ENCODE measurements at places on chromosomes 1 and 21.

DNA sequence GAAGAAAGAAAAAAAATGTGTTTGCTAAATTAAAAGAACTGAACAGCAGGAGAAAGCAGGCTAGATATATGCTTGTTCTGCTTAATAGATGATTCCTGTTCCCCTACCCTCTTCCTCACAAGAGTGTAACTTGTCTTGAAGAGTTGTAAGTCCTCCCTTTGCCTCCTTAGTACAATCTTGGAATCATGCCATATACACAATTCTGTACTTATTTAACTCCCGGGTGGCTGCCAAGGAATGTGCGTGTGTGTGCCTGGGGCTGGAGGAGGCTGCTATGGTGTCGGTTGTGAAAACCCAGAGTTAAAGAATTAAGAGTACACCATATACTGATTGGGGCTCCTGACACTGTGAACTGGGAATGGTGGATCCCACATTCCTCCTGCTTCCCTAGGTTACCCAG, 194.2 kb downstream of the SIPA1L2 start:
- no peak for DNase-seq

- DNase-seq, result no peak
Measured at GRCh38 chr1:92933459-92933858, 27.8 kb downstream of the DIPK1A start.

DNA sequence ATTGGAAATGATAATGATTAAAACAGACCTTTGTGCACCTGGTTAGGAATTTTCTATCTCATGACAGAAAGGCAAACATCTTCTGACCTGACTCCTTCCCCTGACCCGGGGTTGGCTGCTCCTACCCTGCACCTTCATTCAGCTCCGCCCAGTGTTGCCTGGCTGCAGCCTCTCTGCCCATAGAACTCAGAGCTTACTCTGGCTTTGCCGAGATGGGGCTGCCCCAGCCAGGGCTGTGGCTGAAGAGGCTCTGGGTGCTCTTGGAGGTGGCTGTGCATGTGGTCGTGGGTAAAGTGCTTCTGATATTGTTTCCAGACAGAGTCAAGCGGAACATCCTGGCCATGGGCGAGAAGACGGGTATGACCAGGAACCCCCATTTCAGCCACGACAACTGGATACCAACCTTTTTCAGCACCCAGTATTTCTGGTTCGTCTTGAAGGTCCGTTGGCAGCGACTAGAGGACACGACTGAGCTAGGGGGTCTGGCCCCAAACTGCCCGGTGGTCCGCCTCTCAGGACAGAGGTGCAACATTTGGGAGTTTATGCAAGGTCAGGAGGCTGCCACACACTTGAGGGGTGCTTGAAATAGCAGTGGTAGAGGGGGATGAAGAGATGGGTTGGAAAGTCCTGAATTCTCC, at the start of gene DIO1:
Gene DIO1, plus strand, starts transcription at position 189 of the 638 bp plus-strand sequence. Its CDS starts 24 bp downstream, at position 213.
- DNase-seq, result no peak

DNA sequence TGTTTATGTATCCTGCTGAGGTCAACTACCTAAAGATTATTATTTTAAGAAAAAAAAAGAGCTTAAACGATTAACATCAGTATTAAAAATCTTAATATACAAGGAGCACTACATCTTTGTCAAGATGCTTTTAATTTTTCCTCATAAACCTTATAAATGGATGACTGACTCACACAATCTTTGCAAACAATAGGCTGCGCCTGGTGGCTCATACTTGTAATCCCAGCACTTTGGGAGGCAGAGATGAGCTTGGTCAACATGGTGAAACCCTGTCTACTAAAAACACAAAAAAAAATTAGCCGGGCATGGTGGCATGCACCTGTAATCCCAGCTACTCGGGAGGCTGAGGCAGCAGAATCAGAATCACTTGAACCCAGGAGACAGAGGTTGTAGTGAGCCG, 1.7 kb downstream of the KHDC4 start:
- DNase-seq, result no peak

DNA sequence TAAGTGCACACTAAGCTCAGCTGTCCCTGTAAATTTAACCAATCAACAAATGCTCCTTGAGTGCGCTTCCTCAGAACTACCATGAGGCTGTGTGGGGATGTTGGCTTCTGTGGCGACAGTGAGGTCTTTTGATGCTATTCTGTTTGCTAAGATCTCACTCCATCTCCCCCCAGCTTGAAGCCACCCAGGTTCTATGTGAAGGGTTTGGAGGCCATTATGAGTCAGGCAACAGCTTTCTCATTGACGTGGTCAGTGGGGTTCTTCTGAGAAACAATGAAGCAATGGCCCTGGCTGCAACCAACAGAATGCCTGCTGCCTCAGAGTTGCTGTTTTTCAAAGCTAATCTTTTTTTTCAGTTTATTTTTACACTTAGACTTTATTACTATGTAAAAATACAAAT, 205.5 kb downstream of the PTBP2 start:
- DNase-seq, result no peak
